ENCODE measurements at places on chromosomes 1 and 21. TPM values are rescaled to one million over a fixed set of nuclear protein-coding genes. Genes with fewer than 3 reads are reported as not detected.
A peak's percentile ranks its signal among the peaks of the same experiment; 100 is the strongest.

Gene RNF207
- 3.3 TPM for total RNA-seq

Gene CNN3
- 498 TPM for total RNA-seq

Gene TAGLN2
- 136 TPM for total RNA-seq

Gene PDC
- not detected for total RNA-seq

Gene FLG2
- not detected for total RNA-seq

Gene VASH2
- 0.13 TPM for total RNA-seq

Gene VSIG8
- not detected for total RNA-seq

GRCh38 chr1:91754348-91754747, 131.6 kb downstream of the TGFBR3 start:
- no peak for DNase-seq

- DNase-seq: no peak
Observed at GRCh38 chr1:61523229-61523628, 201.7 kb downstream of the TM2D1 start.

DNA sequence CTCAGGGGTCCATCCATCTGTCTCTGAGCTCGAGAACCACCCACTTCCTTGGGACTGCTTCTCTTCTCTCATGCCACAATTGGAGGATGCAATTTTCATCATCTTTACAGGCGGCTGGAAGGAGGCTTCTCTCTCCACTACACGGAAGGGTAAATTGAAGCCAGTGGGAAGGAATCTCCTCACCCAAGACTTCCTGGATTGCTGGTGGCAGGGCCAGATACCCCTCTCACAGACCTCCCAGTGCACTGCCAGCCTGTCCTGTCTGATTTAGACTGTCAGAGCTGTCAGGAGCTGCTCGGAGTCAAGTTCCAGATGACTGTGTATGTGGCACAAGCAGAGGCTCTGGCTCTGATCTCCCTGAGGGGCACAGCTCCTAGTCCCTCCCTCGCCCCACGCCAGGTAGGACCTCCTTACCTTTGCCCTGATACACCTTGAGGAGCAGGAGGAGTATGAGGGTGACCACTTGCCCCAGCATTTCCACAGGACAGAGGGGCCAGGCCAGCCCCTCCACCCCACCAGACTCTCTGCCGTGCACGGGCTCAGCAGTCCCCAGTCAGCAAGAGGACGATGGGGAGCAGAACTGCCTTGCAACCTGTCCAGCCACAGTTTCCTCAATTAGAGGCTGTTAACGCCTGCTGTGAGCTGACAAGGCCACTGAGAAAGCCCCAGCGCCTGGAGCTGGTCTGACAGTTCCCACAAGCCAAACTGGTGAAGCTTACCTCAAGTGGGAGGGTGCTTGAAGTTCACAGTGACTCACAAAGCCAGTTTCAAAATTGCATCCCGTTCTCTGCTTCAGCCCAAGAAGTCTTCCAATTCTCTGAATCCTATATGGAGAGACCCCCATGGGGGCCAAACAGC, at the start of gene CD244:
Gene CD244 (minus strand): TSS at position 685 of the 858 bp plus-strand sequence. CDS start 210 bp downstream, at position 475.
- no peak for DNase-seq

DNA sequence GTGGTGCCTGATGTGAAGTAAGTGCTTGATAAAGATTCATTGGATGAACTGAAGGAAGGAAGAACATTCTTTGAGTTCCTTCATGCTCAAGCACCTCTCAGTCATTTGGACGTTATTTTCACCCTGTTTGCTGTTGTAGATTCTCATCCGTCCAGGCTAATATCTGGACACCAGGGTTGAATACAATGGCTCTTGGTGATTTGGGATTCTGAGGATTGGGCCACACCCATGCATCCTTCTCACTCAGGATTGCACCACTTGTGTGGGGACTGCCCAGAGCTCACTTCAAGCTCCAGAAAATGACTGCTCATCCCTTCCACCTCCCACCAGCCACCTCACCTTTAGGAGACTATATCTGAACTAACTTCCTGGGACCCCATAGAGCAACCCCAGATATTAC, 117.1 kb upstream of the IPO9 start:
- no peak for DNase-seq

- no peak for DNase-seq
Observed at GRCh38 chr1:185556561-185556960, 177.6 kb upstream of the HMCN1 start.

- DNase-seq: no peak
Observed at GRCh38 chr1:53763911-53764310, 24.9 kb upstream of the GLIS1 start.

GRCh38 chr1:94723894-94724293, 96.3 kb upstream of the SLC44A3 start:
- no peak for DNase-seq

- no peak for DNase-seq
Observed at GRCh38 chr1:65866439-65866838, 73.7 kb downstream of the PDE4B start.

- DNase-seq: no peak
Observed at GRCh38 chr1:229397762-229398161, 36.1 kb downstream of the ACTA1 start.

- DNase-seq: peak; percentile 43
Observed at GRCh38 chr1:64962441-64962840, 3.9 kb downstream of the JAK1 start.

DNA sequence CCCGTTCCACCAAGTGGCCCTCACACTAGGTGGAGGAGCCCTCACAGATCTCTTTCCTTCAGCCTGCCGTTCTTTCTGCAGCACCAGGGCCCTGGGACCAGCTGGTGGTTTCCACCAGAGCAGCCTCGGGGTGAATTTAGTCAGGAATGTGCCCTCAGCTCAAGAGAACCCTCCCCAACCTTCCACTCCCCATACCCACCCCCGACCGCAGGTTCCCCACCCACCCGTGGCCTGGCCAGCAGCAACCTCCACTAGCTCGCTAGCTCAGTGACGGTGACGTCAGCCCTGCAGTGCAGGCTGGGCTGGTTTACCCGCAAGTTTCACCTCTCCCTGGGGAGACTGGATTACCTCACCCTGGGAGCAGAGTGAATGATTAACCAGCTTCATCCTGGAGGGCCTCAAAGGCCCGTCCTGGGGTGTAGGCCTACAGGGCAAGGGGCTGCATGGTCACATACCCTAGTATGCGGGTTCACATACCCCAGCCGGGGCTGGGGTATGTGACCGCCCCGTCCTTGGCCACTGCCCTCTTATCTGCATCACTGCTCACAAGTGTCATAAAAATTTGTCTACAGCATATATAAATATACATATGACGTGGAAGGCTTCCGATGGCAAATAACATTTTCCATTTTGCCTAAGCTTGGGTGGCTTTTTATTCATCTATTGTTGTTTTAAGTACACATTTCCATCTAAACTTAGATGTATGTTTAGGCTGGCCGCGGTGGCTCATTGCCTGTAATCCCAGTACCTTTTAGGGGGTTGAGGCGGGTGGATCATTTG, 24.5 kb downstream of the ELF3 start:
- no peak for DNase-seq

- DNase-seq: no peak
Observed at GRCh38 chr1:12065872-12066271, 2.8 kb downstream of the TNFRSF8 start.

- DNase-seq: no peak
Observed at GRCh38 chr1:5707566-5708345, 284.5 kb downstream of the NPHP4 start.

DNA sequence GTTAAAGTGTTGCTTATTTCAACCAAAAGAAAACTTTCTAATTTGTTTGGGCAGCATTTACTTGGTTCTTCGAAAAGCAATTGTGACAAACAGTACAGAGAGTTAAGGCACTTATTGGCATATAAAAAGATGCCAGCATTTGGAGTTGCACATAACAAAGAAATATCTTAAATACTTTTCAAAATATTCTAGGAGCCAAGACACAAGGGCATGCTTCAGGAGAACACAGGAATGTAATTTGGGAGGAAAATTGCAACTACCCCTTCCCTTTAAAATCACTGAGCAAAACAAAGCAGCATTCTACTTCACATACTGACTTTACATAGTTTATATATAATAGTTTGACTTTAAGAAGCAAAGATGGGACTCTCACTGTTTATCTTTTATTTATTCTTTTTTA, 4.6 kb upstream of the TIE1 start:
- no peak for DNase-seq

DNA sequence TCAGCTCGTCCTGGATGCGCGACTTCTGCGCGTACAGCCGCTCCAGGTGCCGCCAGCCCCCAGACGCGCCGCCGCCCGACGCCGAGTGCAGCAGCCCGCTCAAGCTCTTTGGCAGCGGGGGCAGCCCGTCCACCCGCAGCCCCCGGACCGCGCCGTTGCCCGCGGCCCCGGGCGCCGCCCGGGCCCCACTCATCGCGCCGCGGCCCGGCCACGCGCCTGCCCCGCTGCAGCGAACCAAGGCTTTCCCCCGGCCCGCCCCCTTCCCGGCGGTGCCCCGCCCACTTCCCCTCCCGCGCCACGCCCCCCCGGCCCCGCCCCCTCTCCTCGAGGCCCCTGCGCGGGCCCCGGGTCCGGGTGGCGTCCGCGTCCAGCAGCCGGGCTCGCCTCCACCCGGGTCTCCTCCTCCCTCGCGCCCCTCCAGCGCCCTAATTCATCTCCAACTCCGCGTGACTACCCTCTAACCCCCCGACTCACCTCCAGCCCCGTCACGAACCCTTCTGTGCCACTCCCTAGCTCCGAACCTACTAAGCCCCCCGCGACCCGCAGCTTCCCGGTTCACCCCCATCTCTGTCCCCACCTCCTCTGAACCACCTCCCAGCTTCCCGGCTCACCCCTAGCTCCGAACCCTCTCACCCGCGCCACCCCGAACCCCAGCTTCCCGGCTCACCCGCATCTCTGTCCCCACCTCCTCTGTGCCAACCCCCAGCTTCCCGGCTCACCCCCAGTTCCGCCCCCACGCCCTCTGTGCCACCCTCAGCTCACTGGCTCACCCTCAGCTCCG, at the start of gene FAM89A:
Gene FAM89A (minus strand): TSS at position 236 of the 781 bp plus-strand sequence. CDS start 43 bp downstream, at position 193.
- DNase-seq: peak; percentile 46
